CD4-positive, alpha-beta T cell (primary cell): ENCODE measurements at places on chromosomes 2 and 18.

- DNase-seq: no peak
These were observed 2.9 kb upstream of the INSIG2 start for GRCh38 chr2:118085173-118086023.

- DNase-seq: no peak
These were observed 194.8 kb downstream of the NDUFA10 start for GRCh38 chr2:239830121-239831000.

DNA sequence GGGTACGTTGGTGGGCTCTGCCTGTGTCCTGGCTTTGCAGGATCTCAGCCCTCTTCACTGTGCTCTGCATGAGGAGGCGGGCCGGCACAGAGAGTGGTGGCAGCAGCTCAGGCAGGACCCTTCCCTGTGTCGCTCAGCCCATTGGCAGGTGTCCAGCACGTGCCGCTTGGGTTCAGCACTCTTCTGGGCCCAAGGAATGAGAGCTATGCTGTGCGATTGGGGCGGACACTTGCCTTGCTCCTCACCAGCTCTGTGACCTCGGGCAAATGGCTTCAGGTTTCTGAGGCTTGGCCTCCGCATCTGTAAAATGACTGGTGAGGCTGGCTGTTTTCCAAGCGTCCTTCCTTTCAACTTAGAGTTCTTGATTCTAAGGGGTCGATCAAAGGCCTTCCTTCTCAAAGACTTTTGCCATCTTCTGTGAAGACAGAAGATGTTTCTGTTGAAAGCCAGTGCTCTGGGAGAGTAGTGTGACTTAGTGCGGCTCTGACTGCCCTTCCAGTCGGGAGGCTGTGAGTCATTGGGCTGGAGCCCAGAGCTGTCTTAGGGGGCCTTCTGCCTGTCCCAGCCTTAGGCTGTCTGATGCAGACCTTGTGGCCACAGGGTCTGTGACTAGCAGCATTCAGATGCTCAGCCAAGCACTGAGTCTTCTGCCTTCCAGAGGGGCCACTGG, 35.6 kb downstream of the GLI2 start:
- DNase-seq: no peak

- no peak for DNase-seq
These were observed 244.2 kb upstream of the SALL3 start for GRCh38 chr18:78735131-78736014.
